ENCODE measurements at places on chromosomes 1 and 21.

DNA sequence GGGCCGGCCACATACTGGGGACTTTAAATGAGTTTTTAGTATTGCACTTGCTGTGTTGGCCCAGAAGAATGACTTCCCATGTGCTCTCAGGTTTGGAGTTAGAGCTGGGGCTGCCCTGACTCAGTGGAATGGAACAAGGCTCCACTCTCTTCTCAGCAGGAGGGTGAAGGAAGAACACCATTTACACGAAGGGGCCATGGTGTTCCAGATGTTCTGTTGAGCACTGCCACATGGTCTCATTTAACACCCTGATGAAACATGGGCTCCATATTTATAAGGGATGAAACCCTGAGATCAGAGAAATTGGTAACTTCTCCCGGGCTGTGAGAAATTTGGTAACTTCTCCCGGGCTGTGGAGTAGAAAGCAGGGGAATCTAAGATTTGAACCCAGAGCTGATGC, 5.8 kb downstream of the PYCR2 start:
- DNase-seq, result no peak

- DNase-seq, result no peak
Measured at GRCh38 chr1:58895082-58895481, 111.2 kb upstream of the JUN start.

DNA sequence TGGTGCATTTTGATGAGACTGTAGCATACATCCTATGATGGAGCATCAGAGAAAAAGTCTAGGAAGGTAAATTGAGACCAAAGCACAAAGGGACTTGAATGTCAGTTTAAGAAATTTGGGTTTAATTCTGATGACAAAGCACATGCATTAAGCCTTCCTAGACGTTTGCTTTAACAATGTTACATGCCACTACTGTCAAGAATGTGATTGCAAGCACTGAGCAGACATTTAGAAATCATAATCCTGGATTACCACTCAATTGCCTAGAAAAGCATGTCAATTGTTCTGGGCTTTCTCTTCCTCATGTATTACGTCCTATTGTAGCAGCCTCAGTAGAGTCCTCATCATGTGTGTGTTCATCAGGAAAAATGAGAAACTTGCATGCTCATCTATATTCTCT, 117.1 kb downstream of the ZNF281 start:
- DNase-seq, result no peak

GRCh38 chr1:214566158-214567104, 15.0 kb upstream of the PTPN14 start:
- no peak for DNase-seq

DNA sequence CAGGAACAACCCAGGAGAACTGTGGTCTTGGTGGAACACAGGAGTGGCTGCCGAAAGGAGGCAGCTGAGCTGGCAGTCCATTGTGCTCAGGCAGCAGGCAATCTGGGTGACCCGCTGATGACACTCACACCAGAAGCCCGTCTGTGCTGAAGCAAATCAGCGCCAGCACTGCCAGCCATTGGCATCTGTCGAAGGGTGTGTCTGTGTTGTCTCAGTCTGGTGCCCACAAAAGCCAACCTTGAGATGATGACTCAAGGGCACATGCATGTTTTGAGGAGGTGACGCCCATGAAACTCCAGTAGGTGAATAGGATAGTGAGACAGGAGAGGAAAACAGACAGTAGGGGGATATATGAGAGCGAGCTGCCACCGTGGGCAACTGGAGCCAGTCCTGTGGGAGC, 167.3 kb downstream of the KAZN start:
- DNase-seq, result no peak

DNA sequence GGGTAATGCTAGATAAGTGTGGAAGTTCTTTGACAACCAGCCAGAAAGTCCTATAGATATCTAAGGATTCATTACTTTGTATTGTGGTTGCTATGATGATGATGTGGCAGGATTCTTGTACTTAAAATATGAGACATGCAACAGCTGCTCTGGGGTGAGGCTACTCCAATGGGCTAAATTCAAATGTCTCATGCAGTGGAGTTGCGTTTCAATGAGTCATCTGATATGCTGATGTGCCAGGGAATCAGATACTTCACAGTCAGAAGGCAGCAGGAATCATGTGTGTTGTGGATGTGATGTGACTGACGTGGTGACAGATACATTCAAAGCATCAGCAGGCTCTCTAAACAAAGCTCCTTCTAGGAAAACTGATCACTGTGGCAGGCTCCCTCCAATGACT, 66.5 kb downstream of the TSEN15 start:
- no peak for DNase-seq

- DNase-seq, result no peak
Measured at GRCh38 chr21:33781121-33781520, 134.5 kb downstream of the ATP5PO start.

- no peak for DNase-seq
Measured at GRCh38 chr1:79652426-79652825, 645.9 kb upstream of the ADGRL4 start.

- no peak for DNase-seq
Measured at GRCh38 chr1:223737342-223737741, 25.0 kb downstream of the CAPN2 start.

DNA sequence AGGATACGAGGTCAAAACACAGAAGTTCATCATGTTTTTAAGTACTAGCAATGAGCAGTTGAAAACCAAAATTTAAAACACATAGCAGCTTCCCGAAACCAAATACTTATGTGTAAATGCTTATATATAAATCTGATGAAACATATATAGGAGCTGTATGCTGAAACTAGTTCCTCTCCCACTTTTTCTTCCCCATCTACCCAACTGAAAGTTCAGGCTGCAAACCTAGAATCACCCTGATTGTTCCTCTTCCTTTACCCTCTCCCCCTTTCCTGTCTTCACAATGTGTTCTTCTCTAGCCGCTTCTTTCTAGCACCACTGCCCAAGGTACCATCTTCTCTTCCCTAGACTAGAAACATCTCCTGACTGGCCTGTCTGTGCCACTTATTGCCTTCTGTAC, 90.6 kb downstream of the ST3GAL3 start:
- DNase-seq, result no peak

DNA sequence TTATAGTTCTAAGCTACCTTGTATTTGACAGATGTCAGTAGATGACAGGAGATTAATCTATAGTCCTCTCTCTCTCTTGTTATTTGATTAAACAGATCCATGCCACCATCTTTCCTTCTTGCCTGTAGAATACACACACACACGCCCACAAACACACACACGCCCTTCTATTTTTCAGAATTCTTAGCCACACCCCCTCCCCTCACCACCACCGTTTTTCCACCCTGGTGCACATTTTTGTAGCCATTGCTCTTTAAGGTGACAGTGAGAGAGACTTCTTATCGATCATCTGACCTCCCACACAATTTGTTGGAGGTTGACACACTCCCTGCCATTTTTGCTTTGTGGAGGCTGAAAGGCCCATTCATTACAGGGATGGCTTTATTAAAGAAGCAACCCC, 123.2 kb downstream of the NTNG1 start:
- DNase-seq, result no peak

GRCh38 chr1:154741327-154741726, 128.8 kb downstream of the KCNN3 start:
- DNase-seq, result no peak

DNA sequence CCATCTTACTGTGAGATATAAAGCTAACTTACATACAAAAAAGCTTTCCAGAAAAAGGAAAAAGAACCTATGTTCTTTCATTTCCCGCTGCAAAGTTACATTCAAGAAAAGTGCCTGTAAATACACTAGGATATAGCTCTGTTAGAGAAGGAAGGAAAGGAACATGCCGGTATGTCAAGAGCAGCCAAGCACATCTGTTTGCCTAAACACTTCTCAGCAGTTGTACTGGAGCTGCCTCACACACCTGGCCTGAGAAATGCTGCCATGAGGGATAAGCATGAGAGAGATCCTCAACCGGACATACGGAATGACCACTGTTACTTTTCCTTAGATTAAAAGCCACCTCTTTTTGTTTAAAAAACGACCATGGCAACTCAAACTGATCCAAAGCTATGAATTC, 189.7 kb downstream of the RERE start:
- no peak for DNase-seq

GRCh38 chr1:26335774-26336476, 18.0 kb downstream of the CRYBG2 start:
- no peak for DNase-seq

DNA sequence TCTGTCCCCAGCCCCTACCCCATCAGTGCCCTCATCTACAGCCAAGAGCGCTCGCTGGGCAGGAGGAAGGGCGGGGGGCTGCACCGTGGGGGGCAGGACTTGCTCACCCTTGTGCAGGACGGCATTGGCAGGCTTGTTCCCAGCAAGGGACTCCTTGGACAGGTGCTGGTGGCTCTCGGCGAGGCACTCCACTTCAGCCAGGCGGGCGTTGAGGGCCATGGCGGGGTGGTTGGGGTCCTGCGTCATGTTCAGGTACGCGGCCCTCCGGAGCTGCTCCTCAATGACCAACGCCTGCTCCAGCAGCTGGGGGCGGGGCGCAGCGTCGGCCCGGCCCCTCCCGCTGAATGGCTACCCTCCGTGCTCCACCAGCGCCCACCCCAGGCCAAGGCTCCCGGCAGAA, 64.0 kb downstream of the KCNAB2 start:
- no peak for DNase-seq

DNA sequence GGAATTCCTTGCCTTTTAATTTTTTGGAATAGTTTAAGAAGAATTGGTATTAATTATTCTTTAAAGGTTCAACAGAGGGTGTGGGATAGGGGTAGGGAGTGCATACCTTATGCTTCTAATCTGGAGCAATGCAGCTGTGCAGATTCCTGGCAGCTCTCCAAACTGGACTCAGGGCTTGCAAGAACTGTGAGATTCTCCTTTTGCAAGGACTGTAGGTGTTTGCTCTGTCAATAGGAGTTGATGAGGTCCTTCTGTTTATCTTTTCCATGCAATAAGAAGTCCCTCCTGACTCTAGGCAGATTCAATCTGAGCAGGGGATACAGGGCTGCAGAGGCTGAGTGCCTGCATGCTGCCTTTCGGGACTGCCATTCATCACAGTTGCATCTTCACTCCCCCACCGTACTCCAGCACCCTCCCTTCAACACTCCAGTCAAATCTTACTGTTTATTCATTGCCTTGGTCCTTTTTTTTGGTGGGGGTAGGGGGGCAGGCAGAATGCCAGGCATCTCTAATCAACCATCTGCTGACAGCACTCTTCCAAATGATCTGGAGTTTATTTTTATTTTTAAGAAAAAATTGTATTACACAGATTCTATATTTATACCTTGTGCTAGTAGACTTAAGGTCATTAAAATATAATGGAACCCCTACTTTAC, 122.3 kb downstream of the DISC1 start:
- no peak for DNase-seq

DNA sequence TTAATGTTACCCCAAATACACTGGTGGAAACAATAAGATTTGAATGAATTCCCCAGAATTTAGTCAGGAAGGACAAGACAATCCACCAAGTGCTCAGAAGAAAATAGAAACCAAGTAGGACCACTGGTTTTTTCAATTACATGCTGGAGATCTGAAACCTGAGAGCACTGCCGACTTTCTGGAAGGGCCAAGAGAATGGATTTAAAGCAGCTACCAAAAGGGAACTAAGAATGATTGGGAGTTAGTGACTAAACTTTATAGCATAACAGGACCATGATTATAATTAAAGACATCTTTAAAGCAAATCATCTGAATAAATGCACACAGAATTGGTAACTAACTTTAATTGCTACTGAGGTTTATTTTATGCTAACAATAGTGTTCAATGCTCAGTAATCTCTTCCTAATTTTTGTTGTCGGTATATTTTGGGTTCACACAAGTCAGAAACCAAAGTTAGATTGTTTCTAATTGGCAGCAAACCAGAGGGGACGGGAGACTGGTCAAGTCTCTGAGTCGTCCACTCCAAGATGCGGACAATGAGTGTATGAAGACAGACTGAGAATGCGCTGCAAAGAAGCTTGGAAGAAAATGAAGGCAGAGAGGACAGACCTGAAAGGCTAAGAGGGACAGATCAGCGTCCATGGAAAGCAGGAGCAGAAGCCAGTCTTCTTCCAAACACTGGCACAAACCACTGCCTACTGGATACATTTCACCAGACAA, 2.3 kb upstream of the RGS13 start:
- no peak for DNase-seq

DNA sequence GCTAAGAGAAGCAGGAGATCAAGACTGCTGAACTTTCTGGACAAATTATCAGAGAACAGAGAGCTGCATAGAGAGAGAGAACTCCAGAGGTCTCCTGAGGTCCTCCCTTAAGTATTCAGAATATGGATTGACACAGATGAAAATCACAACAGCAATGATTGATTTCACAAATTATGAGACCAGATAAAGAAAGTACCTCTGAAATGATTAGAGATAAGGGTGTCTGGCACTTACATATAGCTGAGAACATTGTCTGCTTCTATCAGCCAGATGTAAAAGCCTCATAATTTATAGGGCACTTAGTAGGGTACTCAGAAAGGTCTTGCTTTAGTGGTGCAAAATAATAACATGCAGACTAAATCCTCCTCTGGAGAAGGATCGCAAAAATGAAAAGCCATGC, 1301.8 kb downstream of the BRINP3 start:
- DNase-seq, result no peak

DNA sequence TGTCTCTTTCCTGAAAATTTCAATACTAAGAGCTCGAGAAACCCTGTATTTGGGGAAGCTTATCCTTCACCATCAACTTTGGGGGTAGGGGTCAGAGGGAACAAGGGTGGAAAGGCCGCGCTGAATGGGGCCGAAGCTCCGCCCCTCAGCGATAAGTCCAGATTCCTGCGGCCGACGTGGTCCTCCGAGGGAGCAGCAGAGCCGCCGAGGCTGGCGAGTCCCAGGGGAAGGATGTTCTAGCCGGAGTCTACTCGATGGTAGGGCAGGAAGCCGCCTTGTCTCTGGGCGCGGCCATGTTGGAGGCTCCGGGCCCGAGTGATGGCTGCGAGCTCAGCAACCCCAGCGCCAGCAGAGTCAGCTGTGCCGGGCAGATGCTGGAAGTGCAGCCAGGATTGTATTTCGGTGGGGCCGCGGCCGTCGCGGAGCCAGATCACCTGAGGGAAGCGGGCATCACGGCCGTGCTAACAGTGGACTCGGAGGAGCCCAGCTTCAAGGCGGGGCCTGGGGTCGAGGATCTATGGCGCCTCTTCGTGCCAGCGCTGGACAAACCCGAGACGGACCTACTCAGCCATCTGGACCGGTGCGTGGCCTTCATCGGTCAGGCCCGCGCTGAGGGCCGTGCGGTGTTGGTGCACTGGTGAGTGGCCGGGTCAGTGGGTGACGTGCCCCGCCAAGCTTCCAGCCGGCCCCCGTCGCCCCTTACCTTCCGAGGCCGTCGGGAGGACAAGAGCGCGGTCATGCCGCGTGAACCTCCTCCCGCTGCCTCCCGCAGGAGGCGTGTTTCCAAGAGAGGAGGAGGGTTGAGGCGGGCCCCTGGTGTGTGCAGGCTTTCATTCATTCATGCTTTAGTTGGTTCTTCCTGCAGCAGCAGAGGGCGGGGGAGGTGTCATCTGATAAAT, at the start of gene DUSP12:
TSS of gene DUSP12 (plus strand) at position 278 of the 899 bp plus-strand sequence. CDS start at position 294, 16 bp downstream.
- peak; percentile 94 for DNase-seq
